Activated CD4-positive, alpha-beta T cell treated with anti-CD3 and anti-CD28 coated beads for 36 hours (primary cell): ENCODE measurements at places on chromosomes 7 and 10. TPM values are rescaled to one million over a fixed set of nuclear protein-coding genes. Genes with fewer than 3 reads are reported as not detected.

- DNase-seq: no peak
- no peak overlapping the region for H3K27ac ChIP-seq
- H3K27me3 ChIP-seq: peaks cover 13% of the 10 kb centered on the region
- no peaks in the 10 kb centered on the region for H3K4me1 ChIP-seq
- no peaks in the 10 kb centered on the region for H3K36me3 ChIP-seq
Measured at GRCh38 chr10:115001506-115002381, 63.7 kb downstream of the TRUB1 start.

EDRF1 gene
- total RNA-seq: 30.8 TPM

RADIL gene
- 0.42 TPM for total RNA-seq

CCL24 gene
- not detected for total RNA-seq

RP9 gene
- 17.2 TPM for total RNA-seq

GRCh38 chr7:25770235-25770634, 381.8 kb upstream of the NFE2L3 start:
- H3K4me1 ChIP-seq: no peaks in the 10 kb centered on the region
- DNase-seq: no peak
- H3K36me3 ChIP-seq: no peaks in the 10 kb centered on the region
- no peak overlapping the region for H3K4me3 ChIP-seq
- H3K27ac ChIP-seq: no peak overlapping the region
